Cortex of kidney (tissue), 1 donor: ENCODE measurements at places on chromosomes 16 and 17.

GRCh38 chr17:46088595-46088994 lies 89.5 kb downstream of the STH start:
- no peak for DNase-seq

DNA sequence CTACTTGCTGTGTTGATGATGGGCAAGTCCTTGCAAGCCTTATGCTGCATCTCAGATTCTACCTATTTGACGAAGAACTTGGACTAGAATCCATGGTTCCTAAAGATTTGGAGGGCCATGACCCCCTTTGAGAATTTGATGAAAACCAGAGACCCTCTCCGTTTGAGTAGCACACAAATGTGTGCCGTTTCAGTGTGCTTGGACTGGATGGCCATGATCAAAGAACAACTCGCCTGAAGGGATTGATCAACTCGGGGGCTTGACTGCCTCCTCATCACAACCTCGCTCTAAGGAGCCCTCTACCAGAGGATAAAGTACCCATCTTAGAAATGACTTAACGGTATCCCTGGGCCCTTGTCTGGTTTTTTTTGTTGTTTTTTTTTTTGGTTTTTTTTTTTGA lies 2.8 kb upstream of the ANKFY1 start:
- DNase-seq = no peak

- no peak for DNase-seq
These were observed 143.0 kb downstream of the XYLT1 start for GRCh38 chr16:17327664-17328335.

DNA sequence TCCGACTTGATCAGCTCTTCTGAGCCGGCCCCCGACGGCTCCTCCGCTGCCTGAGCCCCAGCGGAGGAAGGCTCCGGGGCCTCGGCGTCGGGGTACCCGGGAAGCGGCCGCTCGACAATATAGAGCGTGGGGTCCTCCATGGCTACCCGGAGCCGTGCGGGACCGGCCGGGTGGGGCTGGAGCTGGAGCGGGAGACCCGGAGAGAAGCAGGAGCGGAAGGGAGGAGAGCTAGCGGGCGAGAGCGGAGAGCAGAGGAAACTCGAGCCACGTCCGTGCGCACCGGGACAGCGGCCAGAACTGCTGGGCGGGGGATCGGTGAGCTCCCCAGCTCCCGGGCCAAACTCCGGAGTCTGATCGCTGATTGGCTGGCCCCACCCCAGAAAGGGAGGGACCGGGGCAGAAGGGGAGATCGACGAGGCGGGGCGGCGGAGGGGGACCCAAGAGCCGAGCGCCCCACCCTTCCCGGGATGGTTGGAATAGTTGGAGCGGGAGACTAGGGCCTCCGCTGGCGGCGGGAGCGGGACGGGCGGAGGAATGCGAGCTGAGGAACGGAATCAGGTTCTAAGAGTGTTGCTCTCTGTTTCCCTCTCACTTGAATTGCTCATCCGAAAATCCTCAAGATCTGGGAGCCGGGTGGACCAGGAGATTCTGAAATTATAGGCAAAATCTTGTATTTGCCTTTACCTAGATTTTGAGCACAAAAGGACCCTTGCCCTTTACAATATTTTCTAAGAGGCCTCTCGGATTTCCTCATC lies at the start of gene CAVIN1:
Gene CAVIN1, minus strand, starts transcription at position 299 of the 755 bp plus-strand sequence. Its CDS starts 159 bp downstream, at position 140.
- peak; percentile 67 for DNase-seq

DNA sequence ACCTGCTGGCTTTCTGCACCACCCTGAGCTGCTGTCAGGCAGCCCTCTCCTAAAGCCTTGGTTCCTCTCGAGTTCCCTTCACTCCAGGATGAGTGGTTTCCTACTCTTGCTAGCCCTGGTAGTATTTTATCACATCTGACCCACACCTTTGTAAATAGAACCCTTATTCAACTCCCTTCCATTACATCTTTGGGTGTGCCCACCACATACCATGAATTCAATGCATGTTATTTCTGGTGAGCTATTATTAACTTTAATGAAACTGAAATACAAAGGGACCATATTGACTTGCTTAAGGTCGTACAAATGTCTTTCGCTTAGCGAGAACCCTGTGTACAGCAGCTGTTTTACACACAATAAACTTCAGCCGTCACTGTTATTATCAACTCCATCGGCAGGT lies 521.3 kb downstream of the GRIN2A start:
- no peak for DNase-seq

DNA sequence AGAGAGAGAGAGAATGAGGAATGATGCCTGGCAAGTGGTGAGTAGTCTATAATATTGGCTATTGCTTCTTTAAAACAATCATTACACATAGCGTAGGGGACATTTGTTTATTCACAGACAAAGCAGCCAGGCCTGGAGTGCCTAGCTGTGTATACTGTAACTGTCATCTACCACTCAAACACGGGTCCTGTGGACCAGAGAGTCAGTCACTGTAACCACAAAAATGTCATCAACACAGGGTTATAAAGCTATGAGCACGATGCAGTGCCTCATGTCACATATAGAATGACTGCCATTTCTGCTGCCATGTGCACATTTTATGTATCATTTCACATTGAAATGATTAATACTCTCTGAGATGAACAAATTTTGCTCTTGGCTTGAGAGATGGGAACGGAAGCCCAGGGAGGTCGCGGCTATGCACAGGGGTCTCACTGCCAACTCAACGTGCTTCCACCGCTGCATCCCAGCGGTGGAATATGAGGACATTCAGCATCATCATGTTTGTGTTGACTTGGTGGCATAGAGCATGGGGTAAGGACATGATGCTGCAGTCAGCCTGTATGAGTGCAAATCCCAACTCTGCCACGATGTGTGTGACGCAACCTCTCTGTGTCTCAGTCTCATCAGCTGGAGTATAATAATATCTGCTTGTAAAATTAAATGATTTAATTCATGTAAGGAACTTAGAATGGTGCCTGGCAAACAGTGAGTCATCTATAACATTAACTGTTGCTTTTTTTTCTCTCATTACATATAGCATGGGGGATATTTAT lies 3.3 kb downstream of the MT1H start:
- no peak for DNase-seq

DNA sequence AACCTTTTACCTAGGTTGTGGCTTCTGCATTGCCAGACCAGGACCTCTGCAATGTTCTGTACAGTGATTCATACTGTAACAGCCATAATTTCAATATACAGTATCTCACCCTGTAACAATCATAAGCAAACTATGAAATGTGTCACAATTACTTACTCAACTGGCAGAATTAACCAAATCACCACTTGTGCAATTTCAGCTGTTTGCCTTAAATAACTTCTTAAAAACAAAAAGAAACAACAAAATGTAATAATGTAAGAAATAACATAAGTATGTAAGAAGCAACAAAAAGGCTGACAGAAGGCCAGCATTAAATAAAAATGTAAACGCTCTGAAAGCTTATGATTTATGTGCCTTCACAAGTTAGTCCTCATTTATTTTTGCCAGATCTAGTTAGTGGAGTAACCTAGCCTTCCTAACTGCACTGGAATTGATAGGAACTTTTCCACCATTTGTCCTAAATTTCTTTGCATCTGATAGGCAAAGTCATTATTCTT lies 96.9 kb downstream of the SKAP1 start:
- no peak for DNase-seq

GRCh38 chr16:71542377-71542776 lies 16.2 kb downstream of the CHST4 start:
- DNase-seq = no peak

GRCh38 chr16:76297941-76298340 lies 20.7 kb downstream of the CNTNAP4 start:
- no peak for DNase-seq

GRCh38 chr16:10984509-10984908 lies 40.1 kb downstream of the CLEC16A start:
- no peak for DNase-seq

GRCh38 chr16:54286090-54286365 lies 559 bp downstream of the IRX3 start:
- DNase-seq = no peak

DNA sequence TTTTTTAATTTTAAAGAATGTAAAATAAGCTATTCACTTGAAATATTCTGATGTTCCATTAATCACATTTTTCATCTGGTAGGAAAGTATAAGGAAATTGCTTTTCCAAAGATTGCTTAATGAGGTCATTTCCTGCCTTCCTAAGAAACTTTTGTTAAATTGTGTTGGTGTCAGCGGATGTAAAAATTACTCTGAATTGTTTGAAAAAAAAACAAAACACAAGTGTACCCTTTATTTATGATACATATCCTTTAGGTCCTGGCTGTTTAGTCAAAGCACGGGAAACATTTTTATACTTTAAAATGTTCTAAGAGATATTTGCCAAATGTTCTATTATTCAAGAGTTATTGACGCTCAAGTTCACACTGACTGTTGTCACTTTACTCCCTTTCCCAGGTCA lies 1357.4 kb upstream of the GOT2 start:
- no peak for DNase-seq

GRCh38 chr17:21372256-21372954 lies 3.8 kb upstream of the KCNJ12 start:
- no peak for DNase-seq

DNA sequence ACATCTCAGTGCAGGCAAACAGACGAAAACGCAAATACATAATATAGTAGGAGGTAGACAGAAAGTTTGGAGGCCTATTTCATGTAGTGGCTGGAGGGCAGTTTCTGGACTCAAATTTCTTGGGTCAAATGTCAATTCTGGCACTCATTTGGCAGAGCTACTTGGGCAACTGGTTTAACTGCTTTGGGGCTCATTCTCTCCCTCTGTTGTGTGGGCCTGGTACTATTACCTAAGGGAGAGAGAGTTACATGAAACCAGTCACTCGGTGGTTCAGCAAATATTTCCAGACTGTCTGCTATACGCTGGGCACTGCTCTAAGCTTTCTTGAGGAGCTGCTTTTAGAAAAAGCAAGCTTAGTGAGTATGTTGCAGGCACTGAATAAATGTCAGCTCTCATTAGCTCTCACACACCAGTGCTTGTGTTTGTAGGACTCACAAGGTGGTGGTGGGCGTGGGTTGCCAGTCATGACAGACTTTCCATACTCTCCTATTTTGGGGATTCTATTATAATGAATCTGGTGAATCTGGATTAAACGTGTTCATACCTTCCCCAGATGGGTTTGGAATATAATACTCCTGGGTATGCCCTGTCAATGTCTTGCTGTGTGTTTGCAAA lies 1.8 kb upstream of the SHISA9 start:
- DNase-seq = no peak

GRCh38 chr16:67236563-67237395 lies 9.8 kb downstream of the TMEM208 start:
- no peak for DNase-seq

GRCh38 chr16:78727536-78727935 lies 628.1 kb downstream of the WWOX start:
- no peak for DNase-seq

DNA sequence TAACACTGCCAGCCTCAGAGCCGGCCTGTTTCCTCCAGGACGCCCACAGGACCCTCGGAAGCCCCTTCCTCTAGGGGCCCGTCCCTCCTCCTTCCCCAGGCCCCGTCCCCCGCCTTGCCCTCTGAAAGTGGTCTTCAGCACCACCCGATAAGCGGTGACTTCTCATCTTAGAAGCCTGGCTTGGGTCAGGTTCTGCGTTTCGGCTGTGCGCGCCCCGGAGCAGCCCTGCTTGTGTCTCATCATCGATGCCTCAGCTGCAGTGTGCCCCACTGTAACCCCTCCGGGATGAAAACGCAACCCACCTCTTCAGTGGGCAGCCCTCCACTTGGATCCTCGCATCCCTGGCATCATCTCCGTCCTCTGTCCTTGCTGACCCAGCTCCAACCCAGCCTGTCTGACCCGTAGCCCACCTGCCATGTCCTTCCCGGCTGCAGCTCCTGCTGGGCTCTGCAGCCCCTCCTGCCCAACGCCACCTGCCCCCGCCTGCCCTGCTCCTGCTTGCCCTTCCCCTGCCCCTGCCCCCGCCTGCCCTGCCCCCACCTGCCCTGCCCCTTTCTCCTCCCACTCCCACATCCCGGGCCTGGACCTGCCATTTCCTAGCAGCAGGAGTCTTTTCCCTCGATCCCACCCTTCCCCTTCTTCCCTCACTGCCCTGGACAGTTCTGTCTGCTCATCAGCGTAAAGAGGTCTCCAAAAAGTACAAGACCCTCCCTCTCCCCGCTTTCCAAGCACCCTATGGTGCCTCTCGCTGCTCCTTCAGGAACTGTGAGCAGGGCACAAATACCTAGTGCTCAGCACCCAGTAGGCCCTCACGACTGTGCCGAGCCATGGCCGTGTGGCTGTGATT lies 112.5 kb upstream of the CHMP6 start:
- DNase-seq = no peak

GRCh38 chr16:23557779-23558702 lies 514 bp downstream of the UBFD1 start:
- no peak for DNase-seq

DNA sequence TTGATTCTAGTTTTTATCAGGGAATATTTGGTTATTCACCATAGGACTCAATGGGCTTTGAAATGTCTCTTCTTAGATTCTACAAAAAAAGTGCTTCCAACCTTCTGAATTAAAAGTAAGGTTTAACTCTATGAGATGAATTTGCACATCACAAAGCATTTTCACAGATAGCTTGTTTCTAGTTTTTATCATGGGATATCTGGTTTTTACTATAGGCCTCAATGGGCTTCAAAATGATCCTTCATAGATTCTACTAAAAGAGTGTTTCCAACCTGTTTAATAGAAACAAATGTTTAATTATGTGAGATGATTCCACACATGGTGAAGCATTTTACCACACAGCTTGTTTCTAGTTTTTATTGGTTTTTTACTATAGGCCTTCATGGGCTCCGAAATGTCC lies 560.7 kb downstream of the KCNJ18 start:
- no peak for DNase-seq

- DNase-seq = no peak
These were observed 115.4 kb upstream of the ZFHX3 start for GRCh38 chr16:73163238-73163815.

- DNase-seq = no peak
These were observed 17.4 kb upstream of the PHOSPHO1 start for GRCh38 chr17:49247944-49248343.

GRCh38 chr17:65131946-65132345 lies 5.2 kb upstream of the RGS9 start:
- no peak for DNase-seq

DNA sequence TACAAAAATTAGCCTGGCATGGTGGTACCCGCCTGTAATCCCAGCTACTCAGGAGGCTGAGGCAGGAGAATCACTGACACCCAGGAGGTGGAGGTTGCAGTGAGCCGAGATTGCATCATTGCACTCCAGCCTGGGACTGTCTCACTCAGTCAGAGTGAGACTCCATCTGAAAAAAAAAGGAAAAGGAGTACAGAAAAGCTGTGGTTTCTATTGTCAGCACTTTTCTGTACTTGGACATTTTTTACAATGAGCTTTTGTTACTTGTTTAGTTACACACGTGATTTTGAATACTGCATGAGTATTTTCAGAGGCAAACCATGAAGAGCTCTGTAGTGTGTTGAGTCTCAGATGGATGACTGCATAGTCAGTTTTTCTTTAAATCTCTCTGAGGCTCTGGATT lies 26.3 kb downstream of the ZC3H18 start:
- no peak for DNase-seq

DNA sequence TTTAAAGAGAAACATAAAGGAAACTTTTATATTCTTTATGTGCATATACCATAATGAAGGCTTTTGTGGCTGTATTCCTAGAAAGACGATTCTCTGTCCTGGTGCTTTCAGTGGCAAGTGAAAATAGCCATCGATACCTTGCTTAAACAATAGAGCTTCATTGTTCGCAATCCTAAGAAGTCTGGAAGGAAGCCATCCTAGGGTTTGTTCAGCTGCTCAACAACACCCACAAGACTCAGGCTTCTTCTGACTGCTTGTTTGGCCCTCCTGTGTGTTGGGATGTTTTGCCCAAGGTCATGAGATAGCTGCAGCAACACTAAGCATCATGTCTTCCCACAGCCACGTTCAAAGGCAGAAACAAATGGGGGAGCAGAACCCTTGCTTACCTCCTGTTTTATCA lies 36.1 kb upstream of the COX10 start:
- DNase-seq = no peak

GRCh38 chr16:69143116-69143515 lies 10.7 kb downstream of the UTP4 start:
- no peak for DNase-seq
